ENCODE measurements at places on chromosomes 7 and 10.

DNA sequence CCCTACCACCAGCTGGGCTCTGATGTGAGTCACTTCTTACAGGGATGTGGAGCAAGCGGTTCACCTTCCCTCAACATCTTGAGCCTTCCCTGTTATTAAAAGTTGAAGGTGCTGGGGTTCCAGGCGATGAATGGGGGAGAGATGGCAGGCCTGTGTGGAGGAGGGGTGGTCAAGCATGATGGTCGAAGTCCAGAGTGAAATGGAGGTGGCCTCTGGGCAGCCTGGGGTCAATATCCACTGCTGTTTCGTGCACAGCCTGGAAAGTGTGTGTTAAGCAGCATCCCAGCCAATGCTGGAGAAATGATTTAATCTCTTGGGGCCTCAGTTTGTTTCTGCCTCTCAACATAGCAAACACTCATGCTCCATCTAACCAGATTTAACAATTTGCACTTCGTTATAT is 33.7 kb upstream of the DMBT1 start:
- DNase-seq = no peak

DNA sequence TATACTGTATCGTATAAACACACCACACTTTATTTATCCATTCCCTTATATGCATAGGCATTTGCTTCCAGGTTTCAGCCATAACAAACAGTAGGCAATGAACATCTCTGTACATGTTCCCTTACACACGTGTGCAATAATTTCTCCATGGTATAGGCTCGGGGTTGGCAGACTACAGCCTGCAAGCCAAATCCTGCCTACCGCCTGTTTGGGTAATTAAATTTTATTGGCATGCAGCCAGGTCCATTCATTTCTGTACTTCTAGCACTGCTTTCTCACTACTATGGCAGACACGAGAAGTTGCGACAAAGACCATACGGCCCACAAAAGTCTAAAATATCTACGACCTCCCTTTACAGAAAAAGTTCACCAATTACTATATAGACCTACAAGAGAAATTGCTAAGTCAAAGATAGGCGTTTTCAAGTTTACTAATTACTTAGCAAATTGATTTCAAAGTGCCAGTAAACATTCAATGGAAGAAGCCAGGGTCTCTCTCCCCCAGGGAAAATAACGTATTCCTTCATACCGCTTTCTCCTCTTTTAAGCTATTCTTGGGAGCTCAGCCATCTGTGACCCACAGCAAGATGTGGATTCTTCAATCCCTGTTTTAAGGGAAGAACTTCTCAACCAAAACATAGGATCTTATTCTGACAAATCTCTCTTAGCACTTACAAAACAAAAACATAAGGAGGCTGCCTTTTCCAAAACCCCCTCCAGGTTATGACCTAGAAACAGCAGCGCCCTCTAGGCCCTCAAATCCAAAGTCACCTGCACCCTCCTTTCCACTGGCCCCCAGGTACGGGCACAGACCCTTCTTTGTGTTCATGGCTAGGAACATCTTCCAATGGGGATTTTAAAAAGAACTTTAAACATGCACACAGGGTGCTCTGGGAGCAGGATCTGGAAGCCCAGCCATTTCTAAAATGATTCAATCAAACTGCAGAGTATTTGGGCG is 100.5 kb downstream of the FGFR2 start:
- no peak for DNase-seq

DNA sequence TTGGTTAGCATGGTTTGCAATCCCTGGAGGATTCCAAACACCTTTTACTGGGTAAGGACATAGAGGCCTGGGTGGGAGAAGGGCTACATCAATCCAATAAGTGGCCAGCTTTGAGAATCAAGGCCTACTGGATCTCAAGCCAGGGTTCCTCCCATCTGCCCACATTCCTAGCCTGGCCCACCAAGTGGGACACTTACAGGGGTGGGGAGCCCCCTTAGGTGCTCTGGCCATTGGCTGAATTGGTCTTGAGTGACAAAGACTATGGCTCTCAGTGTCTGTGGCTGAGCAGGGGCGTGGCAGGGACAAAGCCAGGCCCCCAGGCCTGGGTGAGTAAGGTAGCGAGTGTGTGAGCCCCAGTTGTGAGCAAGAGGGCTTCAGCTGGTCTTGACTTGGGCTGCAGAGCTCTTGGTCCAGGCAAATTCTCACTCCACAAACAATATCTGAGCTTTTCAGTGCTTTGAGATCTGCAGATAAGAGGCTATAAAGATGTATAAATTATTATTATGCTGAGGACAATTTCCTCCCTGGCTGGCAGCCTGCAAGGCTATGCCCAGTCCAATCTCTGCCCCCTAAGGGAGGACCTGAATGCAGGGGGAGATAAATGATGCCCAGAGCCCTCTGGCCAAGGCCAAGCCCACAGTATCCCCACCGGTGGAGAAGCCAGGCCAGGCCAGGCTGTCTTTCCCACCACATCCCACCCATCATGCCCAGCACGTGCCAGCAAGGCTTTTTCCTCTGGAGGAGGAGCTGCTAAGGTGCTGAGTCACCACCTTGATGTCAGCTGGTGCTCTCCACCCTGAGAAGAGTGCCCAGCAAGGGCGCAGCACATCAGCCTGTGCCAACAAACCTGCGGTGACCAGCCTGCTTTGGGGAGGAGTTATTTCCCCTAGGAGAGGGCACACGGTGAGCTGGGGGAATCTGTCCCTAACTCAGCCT is 80.7 kb upstream of the DUSP5 start:
- DNase-seq = no peak

- DNase-seq = no peak
Observed at GRCh38 chr7:49513911-49514310, 259.5 kb upstream of the VWC2 start.

DNA sequence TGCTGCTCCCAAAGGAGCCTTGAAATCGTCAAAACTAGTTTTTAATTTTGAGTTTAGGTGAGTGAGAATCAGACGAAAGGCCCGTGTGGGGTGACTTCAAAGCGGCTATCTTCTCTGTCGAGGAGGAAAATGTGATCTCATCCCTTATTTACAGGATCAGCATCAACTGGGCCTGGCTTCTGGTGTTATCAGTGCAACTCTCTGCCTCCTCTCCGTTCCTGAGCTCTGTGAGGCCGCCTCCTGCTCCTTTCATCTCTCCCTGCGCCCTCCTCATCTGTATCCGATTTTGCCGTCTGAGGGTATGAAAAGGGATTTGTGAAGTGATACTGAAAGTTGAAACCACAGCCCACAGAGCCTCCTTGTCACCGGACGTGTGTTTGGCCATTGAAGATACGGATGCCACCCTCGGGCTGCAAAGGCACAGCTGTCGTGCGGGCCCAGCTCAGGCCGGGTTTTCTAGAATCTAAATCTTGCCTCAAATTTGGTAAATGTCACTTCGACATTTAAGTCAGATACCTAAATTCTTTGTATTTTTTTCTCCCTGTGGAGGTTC is 408.7 kb upstream of the ADARB2 start:
- DNase-seq = no peak

DNA sequence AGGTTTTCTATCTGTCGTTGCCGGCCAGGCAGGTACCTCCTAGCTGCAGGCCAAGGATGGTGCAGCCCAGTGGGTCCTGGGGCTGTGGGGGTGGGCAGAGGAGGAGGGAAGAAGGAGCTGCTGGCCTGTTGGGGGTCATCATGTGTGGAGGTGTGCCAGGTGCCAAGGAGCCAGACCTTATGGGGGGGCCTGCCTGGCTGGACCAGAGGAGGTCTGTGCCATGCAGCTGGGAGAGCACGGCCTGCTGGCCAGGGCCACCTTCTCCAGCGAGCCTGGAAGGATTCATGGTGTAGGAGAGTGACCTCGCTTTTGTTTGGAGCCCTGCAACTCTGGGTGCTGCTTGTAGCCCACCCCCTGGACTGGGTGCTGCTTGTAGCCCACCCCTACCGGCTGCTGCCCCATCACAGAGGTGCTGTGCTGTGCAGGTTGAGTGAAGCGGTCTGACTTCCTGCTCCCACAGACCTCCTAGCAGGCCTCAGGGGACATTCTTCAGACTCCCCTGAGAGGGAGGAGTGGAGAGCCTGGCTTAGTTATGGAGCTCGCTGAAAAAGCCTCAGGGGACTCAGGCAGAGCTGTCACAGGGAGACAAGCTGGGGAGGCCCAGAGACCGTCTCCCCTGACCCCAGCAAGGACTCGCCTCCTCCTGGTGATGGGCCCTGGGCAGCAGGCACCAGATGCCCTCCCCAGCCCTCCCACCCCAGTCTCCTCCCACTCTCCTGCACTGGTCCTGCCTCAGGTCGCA is 67.7 kb upstream of the AQP1 start:
- DNase-seq = no peak

DNA sequence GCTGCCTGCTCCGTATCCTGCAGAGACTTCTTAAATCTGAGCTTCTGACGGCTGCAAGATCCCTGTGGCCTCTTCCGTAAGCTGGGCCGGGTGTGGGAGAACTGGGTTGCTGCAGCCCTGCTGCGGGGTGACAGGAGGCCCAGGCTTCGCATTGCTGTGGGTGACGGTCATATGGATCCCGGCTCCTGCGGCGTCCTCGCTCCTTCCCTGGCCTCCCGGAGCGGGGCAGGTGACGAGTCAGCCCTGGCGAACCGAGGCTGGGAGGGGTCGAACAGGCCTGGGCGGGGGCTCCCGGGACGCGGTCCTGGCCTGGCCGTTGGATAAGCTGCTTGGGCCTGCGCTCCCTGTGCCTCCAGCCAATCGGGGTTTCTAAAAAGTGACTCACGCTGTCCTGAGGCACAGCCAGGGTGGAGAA is 7.8 kb upstream of the UBE2D1 start:
- DNase-seq = no peak

- no peak for DNase-seq
Observed at GRCh38 chr7:33300131-33300530, 170.8 kb downstream of the BBS9 start.

- no peak for DNase-seq
Observed at GRCh38 chr10:35004651-35005050, 85.5 kb downstream of the CUL2 start.

DNA sequence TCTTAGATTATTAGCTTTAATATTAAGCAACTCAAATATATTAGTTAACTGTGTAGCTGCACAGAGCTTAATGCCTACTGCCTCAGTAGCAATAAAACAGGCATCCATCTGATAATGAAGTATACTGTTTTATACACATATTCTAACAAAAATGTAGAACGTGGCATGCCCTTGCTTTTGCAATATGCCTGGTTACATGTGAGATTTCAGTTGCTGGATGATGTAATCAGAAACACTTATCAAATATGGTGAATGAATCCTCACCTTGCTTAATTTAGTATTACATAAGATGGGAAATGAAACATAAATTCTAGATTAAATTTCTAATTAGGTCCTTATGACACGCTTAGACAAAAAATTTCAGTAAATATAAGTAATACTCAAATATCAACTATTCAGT is 8.0 kb downstream of the DNAJC1 start:
- DNase-seq = no peak

GRCh38 chr7:47069385-47070076 is 512.4 kb downstream of the TNS3 start:
- no peak for DNase-seq

DNA sequence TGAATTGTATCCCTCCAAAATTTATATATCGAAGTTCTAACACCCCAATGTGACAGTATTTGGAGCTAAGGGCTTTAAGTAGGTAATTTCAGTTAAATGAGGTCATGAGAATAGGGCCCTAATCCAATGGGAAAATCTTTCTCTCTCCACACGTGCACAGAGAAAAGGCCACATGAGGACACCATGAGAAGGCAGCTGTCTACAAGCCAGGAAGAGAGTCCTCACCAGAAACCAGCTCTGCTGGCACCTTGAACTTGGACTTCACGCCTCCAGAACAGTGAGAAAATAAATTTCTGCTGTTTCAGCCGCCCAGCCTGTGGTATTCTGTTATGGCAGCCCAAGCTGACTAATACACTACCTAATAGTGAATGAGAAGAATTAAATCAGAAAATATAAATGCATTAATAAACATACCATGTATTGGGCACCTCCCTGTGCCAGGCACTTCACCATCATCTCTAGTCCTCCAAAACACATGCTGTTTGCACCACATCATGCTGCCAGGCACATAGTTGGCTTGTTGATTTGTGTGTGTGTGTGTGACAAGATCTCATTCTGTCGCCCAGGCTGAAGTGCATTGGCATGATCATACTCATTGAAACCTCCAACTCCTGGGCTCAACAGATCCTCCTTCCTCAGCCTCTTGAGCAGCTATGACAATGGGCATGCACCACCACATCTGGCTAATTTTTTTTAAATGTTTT is 9.1 kb upstream of the TOMM7 start:
- no peak for DNase-seq

- DNase-seq = no peak
Observed at GRCh38 chr7:103113164-103113563, 35.7 kb downstream of the NAPEPLD start.

GRCh38 chr7:157997080-157997440 is 590.6 kb downstream of the PTPRN2 start:
- DNase-seq = no peak

- DNase-seq = no peak
Observed at GRCh38 chr7:141156407-141156806, 82.5 kb downstream of the TMEM178B start.

DNA sequence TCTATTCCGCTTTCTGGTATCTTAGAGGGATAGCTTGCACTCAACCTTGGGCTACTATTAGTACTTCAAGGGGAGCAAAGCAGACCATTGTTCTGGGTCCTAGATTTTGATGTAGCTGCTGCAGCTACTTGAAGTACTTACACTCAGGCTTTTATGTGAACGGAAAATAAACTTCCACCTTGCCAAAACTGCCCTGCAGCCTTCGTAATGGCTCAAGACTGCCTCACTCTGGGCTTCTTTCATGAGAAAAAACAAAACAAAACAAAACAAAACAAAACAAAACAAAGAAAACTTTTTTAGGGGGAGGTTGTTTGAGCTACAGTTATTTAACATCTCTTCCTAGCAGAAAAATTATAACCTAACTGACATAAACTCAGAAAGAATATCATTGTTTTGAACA is 19.4 kb upstream of the EPHB6 start:
- DNase-seq = no peak

- no peak for DNase-seq
Observed at GRCh38 chr7:106870983-106871410, 5.9 kb downstream of the PIK3CG start.

GRCh38 chr7:144827621-144828020 is 8.2 kb downstream of the TPK1 start:
- no peak for DNase-seq

GRCh38 chr10:73209705-73210104 is 37.4 kb downstream of the DNAJC9 start:
- no peak for DNase-seq

Data from T-helper 9 cell (primary cell).